ENCODE measurements at places on chromosomes 7 and 10.

GRCh38 chr7:66974986-66975590 is 20.3 kb downstream of the SBDS start:
- DNase-seq: no peak

DNA sequence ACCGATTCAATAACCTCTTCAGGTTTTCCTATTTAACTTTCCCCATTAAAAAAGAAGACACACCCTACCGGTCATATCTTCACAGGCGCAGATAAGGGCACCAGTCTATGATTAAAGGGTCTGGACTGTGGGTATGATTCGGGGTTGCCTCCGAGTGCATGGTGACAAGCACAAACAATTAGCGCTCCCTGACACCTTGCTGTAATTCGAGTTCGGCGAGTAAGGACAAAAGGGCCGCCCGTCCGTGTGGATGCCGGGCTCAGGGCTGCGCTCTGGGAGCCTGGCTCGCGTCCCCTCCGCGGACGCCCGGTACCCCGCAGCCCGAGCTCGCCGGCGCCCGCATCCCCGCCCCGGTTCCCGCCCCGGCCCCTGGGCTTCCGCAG is 111.9 kb upstream of the RHEB start:
- DNase-seq: no peak

- DNase-seq: no peak
Measured at GRCh38 chr7:154744256-154744860, 258.6 kb downstream of the PAXIP1 start.

DNA sequence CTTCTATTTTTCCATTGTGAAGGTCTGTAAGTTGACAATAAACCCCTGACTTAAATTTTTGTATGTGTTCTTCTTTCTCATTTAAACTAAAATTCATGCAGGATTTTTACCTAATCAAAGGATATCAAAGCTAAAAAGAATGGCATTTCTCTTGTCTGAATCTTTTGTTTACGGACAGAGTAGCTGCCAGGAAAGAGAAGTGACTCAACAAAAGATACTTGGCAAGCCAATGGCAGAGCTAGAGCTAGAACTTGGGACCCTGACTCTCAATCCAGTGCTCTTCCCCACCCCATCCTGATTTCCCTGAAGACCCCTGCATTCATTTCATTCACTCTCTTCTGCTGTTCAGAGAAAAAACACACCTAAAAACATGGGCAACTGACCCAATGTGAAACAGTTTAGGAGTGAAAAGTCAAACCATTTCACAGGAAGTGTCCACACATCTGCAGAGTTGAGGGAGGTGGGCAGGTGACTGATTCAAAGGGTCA is 40.2 kb upstream of the PDLIM1 start:
- no peak for DNase-seq

DNA sequence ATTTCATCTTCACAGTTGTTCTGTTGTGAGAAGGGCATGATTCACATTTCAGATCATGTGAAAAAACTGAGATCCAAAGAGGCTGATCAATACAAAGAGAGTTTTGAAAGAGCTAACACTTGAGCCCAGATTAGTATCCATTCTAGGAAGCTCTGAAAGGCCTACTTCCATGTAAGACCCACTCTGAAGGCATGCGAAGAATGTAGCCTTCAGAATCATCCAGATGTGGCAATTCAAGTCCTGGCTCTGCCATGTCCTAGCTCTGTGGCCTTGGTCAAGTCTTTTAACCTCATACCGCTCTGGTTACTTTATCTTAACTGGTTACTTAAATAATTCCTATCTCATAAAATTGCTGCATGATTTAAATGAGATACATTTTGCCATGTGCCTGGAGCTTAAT is 111.1 kb downstream of the FZD1 start:
- DNase-seq: no peak

GRCh38 chr10:48595539-48595932 is 9.3 kb downstream of the ARHGAP22 start:
- DNase-seq: no peak

GRCh38 chr10:89301721-89302445 is at the start of gene IFIT2:
Gene IFIT2, plus strand, starts transcription at chr10:89302046. Its CDS starts 78 bp downstream, at chr10:89302124.
- no peak for DNase-seq

- DNase-seq: no peak
Measured at GRCh38 chr7:41294556-41295454, 408.1 kb downstream of the INHBA start.

DNA sequence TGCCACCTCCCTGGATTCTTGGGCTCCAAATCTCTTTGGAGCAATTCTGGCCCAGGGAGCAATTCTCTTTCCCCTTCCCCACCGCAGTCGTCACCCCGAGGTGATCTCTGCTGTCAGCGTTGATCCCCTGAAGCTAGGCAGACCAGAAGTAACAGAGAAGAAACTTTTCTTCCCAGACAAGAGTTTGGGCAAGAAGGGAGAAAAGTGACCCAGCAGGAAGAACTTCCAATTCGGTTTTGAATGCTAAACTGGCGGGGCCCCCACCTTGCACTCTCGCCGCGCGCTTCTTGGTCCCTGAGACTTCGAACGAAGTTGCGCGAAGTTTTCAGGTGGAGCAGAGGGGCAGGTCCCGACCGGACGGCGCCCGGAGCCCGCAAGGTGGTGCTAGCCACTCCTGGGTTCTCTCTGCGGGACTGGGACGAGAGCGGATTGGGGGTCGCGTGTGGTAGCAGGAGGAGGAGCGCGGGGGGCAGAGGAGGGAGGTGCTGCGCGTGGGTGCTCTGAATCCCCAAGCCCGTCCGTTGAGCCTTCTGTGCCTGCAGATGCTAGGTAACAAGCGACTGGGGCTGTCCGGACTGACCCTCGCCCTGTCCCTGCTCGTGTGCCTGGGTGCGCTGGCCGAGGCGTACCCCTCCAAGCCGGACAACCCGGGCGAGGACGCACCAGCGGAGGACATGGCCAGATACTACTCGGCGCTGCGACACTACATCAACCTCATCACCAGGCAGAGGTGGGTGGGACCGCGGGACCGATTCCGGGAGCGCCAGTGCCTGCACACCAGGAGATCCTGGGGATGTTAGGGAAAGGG is 913 bp downstream of the NPY start:
- no peak for DNase-seq

DNA sequence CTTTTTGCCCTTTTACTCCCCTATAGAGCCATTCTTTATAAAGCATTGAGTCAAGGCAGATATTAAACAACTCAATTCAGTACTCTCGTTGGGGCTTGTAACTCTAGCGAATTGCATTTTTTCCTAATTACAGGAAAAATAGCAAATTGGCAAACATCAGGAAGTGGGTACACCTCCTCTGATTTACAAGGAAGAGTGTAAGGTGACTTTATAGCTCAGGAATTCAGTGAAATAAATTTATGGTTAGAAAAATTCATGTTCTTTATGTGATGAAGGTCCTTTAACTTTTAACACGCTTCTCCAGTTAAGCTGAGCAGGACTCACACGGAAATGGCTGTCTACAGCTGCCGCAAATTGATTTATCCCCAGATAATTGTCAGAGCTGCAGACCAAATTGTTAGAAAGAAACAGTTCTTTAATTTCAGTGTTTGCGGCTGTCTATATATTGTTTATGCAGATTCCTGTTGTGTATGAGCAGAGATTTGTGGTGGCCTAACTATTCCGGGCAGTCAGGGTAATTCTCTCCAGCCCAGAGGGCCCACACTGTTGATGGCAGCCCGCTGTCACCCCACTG is 151.1 kb upstream of the MKI67 start:
- no peak for DNase-seq

GRCh38 chr10:44930904-44931620 is 19.9 kb downstream of the TMEM72 start:
- no peak for DNase-seq

GRCh38 chr7:147089608-147090007 is 973.0 kb downstream of the CNTNAP2 start:
- DNase-seq: no peak

- DNase-seq: no peak
Measured at GRCh38 chr10:3396116-3396515, 223.5 kb upstream of the PITRM1 start.

GRCh38 chr7:50712252-50713122 is 70.2 kb downstream of the GRB10 start:
- DNase-seq: no peak

All from effector CD8-positive, alpha-beta T cell (primary cell).